Activated naive CD8-positive, alpha-beta T cell treated with anti-CD3 and anti-CD28 coated beads for 36 hours (primary cell): ENCODE measurements at places on chromosomes 2 and 18. TPM values are rescaled to one million over a fixed set of nuclear protein-coding genes. Genes with fewer than 3 reads are reported as not detected.

- DNase-seq: no peak
These were observed 49.5 kb upstream of the LRATD1 start for GRCh38 chr2:14583059-14583458.

DNA sequence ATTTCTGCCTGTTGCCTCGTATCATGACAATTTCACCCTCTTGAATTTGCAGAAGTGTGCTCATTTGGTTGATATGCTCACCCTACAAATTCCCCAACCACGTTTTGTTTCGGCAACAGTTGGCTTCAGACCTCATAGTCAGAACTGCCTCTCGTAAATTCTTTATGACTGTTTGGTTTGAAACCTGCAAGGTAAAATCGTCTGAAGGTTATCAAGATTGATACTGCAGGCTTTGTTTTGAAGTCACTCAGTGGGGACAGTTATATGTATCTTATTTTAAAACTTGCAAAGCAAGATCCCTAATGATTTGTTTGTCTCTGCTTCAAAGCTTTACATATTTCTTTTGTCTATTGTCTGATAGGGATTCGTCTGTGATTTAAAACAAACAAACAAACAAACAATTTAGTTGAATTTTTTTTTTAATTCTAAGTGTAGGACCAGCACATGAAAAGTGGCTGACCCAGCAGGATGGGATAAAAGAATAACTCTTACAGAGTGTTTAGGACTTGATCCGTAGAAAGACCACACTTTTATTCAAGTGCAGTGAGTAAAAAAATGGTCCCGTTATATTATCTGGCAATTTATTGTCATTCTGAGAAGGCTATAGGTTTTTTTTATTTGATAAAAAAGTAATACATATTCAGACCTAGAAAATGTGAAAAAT, 45.7 kb upstream of the MYCN start:
- no peak for DNase-seq

DNA sequence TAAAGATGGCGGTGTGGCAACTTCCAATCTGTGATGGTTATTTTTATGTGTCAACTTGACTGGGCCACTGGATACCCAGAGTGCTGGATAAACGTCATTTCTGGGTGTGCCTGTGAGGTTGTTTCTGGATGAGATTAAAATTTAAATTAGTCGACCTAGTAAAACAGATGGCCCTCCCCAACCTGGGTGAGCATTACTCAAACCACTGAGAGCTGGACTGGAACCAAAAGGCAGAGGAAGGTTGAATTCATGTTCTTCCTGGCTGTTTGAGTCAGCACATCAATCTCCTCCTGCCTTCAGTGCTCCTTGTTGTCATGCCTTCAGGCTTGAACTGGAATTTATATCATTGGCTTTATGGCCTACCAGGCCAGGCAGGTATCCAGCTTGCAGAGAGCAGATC, 190.8 kb upstream of the RGPD4 start:
- DNase-seq: no peak

GRCh38 chr2:805664-806063, 128.5 kb upstream of the TMEM18 start:
- no peak for DNase-seq

DNA sequence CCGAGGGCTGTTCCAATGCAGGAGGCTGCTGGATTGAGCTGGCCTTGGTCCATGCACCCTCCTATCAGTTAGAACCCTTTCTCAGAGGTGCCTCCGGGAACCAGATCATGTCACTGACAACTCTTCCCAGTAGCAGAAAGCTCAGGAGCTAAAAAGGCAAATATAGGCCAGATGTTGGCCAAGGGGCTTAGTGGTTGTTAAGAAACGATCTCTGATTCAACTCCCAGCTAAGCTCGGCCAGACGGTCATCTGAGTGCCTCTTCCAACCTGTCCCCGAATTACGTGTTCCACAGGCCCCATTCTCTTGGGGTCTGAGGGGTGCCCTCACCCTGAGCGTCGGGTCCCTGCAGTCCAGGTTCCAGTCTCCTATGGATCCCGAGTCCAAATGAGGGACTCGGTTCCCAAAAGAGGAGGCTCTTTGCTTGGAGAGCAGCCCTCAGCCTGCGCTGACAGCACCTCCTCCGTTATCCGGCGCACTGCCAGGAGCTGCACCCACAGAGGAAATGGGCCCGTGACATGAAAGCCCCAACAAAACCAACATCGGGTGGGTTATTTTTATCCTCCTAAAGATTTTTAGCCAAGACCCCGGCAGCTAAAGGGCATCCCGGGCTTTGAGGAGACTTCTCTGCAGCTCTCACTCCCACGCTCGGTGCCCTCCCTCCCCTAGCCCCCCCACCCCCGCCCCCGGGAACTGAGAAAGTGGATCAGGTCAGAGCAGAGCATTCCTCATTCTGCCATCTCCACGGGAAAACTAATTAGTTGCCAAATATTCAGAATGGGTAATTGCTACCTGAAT, 106.6 kb upstream of the ID2 start:
- peak; percentile 59 for DNase-seq

GRCh38 chr2:102551329-102552096, 67.8 kb upstream of the SLC9A2 start:
- no peak for DNase-seq

DNA sequence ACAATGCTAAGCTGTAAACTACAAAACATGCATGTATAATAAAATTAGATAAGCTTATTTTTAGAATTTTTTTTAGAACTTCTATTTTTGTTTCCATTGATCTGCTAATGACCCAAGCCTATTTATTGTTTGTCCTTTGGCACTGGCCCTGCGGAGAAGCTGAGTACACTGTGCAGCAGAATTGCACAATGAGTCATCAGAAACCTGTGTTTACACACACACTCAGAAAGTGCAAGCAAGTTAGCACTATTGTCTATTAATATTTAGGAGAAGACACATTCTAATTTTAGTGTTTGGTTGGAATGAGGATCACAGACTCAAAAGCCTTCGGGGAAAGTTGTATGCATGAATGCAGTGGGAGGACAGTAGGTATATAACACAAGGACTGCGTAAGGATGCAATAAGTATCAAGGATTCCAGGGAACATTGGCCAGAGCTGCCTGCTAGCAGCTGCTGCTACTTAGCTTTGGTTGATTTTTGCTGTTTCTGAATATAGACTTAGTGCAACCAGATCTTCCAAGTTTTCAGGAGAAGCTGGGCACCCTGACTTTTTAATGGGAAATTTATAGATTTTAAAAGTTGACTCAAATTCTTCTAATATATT, 128.2 kb downstream of the KCNH7 start:
- no peak for DNase-seq

DNA sequence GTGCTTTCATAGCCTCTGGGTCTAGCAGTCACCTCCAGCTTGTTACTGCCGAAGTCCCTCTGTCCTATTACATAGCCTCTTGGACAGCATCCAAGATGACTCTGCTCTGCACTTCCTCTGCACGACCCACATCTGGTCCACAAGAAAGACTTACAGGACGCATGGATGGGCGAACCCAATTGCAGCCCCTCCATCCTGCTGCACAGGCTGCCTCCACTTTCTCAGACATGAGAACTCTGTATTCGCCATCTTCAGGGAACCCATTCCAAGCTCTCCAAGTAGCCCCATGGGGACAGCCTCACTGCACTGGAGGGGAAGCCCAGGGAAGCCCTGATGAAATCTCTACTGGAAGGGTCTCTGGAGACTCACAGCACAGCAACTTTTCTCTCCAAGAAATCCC, 172.1 kb downstream of the GFPT1 start:
- DNase-seq: no peak

- no peak for DNase-seq
These were observed 116.4 kb upstream of the NYAP2 start for GRCh38 chr2:225282858-225283710.

DNA sequence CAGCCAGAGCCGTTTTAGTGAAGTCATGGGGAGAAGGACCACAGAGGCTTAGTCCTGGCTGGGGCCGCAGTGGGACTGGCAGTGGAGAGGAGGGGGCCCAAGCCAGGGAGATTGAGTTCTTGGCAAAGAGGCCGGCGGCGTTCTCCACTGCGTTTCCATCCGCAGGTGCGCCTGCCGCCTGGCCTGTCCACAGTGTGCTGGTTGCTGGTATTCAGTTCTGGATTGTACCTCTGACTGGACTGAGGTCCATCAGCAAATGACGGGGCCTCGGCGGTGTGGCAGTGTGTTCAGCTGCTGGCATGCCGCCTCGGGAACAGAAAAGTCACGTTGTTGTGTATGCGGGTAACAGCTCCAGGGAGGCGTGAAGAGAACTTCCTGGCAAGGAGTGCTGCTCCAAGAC, 36.8 kb downstream of the LRRFIP1 start:
- no peak for DNase-seq

- DNase-seq: no peak
These were observed 130.2 kb downstream of the INHBB start for GRCh38 chr2:120476141-120476540.

DNA sequence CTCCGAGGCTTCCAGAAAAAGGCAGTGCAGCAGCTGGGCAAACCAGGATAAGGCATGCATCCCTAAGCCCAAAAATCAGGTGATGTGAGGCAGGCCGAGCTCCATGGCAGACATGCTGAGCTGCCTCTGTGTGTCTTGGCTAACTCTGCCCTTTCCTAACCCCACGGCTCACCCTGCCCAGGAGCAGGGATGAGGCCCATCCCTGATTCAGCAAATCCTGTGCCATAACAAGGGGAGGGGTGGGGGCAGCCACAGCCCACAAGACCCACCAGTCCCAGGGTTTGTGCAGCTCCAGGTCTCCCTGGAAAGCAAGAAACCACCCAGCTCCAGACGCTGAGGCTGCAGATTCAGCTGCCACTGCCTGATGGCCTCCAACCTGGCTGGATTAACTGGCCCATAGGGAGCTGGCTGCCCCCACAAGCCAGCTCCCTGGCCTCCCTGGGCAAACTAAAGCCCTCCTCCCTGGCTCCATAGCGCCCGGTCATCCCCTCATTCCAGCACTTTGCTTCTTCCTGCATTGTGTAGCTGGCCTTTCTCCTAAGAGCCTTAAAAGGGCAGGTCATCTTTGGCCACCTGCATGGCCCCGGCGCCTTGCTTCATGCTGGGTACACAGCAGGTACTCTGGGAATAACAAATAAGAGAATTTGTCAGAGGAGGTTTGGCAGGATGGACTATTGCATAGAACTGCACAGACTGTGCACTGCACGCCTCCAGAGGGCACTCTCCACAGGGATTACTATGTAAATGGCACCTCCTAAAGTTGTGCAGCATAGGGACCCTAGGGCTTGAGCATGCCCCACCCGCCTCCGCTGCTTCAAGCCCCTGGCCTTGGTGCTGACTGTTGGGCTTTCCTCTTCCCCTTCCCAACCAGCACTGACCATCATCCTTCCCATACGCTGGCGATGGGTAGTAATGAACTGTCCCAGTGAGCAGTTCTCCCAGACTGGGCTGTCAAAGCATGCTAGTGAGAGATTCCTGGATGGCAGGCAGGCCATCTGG, 10.7 kb downstream of the STEAP3 start:
- no peak for DNase-seq

DNA sequence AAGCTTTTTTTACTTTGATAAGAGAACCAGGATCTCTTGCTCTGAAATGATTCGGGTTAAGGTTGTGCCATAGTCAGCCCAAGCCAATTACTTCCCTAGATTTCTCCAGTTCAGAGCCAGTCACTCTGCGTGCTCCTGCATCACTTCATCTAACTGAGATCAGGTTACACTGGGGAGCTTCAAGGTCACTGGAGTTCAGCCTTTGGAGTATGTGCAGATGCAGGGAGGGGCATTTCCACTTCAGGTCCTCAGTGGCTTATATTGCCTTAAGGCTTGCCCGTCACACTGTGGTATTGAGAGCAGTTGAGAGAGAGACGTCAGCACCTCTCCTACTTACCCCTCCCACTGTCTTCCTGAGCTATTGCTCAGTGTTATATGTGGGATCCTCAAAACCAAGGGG, 317.8 kb downstream of the EPHA4 start:
- no peak for DNase-seq

- no peak for DNase-seq
These were observed 654 bp upstream of the ASB1 start for GRCh38 chr2:238425979-238426567.

- no peak for DNase-seq
These were observed 776 bp downstream of the TBR1 start for GRCh38 chr2:161416708-161417437.

DNA sequence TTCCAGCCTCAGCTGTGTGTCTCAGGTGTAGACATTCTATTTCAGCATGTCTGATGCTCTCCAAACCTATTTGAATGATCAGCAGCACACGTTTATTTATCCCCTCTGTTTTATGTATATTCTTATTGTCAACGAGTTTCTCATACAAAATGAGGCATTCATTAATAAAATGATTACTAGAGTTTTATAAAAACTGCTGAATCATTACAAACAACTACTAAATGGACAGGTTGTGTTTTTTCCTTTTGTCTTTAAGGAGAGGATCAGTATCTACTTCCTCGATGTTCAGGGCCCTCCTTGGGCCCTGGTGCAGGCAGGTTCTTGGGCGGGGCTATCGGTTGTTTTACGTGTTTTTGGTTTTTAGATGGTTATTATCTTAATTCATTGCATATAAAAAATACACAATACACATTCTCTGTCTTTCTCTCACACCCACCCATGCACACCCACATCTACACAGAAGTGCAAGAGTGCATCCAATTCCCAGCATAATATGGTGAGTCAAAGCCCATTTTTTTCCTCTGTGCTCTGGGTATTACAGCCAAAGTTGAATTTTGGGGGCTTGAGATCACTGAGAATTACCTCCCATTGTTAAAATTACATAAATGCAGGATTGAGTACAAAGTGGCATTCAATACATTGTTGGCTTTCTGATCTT, 24.2 kb downstream of the LPIN1 start:
- DNase-seq: no peak

GRCh38 chr2:194260185-194260584, 1396.8 kb upstream of the SLC39A10 start:
- no peak for DNase-seq

TTN gene
- 2.2 TPM for total RNA-seq

SNORC gene
- total RNA-seq: 2.4 TPM

EIPR1 gene
- total RNA-seq: 43.1 TPM
